ENCODE measurements at places on chromosomes 12 and 14.

GRCh38 chr12:104456417-104456949, at the start of gene CHST11:
TSS of gene CHST11 (plus strand) at chr12:104456948.
- DNase-seq = peak; percentile 90

GRCh38 chr12:104569346-104570173, 112.8 kb downstream of the CHST11 start:
- DNase-seq = no peak

- no peak for DNase-seq
Measured at GRCh38 chr14:61645247-61645646, 50.1 kb upstream of the HIF1A start.

DNA sequence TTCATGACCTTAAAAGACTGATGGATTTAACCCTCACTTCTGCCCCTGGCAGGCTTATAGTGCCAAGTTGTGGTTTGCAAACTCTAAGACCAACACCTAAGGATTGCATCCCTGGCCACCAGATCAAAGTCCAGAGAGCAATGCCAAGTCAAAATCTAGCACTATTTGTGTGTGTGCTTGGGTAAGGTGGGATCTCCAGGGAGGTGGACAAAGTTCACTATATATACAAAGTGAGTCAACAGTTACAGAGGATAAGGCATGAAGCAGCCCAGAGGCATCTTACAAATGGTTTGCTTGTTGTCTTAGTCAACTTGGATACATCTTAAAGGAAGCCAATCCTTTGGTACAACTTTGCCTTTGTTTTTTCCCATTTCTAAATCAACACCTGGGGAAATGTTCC, 137.3 kb downstream of the MSRB3 start:
- no peak for DNase-seq

GRCh38 chr12:43361031-43361710, 190.8 kb downstream of the ADAMTS20 start:
- no peak for DNase-seq

- peak; percentile 36 for DNase-seq
Measured at GRCh38 chr14:28375295-28375694, 391.3 kb upstream of the FOXG1 start.

- DNase-seq = no peak
Measured at GRCh38 chr12:2535583-2536204, 259.1 kb upstream of the FKBP4 start.

DNA sequence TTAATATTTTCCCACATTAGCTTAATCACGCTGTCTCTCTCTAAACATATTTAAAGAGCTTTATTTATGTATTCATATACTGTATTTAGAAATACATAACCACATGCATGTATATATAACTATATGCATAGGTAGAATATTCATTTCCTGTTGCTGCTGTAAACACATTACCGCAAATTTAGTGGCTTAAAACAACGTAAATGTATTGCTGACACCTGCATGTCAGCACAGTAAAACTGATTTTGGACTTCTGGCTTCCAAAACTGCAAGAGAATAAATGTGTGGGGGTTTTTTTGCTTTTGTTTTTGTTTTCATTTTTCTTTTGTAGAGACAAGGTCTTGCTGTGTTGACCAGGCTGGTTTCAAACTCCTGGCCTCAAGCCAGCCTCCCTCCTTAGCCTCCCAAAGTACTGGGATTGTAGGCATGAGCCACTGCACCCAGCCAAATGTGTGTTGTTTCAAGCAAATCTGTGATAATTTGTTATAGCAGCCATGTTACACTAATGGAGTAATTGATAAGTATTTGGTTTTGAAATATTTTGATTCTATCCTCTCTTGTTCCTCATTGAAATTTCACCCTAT, 61.9 kb upstream of the CMKLR1 start:
- no peak for DNase-seq

DNA sequence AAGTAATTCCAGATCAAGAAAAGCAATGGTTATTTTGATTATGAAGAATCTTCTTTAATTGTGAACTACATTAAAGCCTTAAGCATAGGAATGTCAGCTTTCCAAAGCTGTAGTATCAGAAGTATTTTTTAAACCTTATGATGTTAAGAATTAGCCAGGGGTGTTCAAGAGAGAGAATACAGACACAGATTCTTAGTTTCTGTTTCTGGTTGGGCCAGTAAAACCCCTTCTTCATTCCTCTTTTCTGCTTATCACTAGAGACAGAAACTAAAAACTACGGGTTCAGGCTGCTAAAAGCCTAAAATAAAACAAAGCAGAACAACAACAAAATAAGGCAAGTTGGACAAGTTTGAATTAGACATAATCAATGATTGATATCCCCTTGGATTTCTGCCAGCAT, 38.2 kb downstream of the IFT43 start:
- DNase-seq = no peak
